Heart right ventricle (tissue), 16 donors: ENCODE measurements at places on chromosomes 6 and 20.
A peak's percentile ranks its signal among the peaks of the same experiment; 100 is the strongest.

- DNase-seq: no peak
These were observed 2.4 kb downstream of the MDGA1 start for GRCh38 chr6:37695273-37695672.

DNA sequence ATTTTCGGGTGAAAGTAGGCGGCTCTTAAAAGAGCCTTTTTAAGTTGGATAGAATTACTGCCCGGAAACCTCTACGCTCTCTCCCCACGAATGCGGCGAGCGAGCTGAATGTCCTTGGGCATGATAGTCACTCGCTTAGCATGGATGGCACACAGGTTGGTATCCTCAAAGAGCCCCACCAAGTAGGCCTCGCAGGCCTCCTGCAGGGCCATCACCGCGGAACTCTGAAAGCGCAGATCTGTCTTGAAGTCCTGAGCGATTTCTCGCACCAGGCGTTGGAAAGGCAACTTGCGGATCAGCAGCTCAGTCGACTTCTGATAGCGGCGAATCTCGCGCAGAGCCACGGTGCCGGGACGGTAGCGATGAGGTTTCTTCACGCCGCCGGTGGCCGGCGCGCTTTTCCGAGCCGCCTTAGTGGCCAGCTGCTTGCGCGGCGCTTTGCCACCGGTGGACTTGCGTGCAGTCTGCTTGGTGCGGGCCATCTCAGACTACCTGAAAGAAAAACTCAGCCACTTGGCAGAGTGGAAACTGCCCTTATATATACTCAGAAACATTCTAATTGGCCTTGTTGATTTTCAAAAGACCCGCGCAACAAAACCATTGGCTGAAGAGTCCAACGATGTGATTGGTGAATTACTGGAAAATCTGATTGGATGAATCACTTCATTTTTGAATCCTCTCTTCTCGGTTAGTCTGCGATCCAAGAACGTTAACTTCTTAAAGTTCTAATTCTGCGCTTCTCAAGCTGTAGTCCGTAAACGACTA lies 93.9 kb upstream of the BTN3A2 start:
- DNase-seq: peak; percentile 29

GRCh38 chr6:66735106-66735890 lies 1028.3 kb upstream of the EYS start:
- DNase-seq: no peak

- no peak for DNase-seq
These were observed 59.3 kb upstream of the SCAF8 start for GRCh38 chr6:154673919-154674318.

- DNase-seq: no peak
These were observed 54.4 kb downstream of the GNAS start for GRCh38 chr20:58906894-58907293.

DNA sequence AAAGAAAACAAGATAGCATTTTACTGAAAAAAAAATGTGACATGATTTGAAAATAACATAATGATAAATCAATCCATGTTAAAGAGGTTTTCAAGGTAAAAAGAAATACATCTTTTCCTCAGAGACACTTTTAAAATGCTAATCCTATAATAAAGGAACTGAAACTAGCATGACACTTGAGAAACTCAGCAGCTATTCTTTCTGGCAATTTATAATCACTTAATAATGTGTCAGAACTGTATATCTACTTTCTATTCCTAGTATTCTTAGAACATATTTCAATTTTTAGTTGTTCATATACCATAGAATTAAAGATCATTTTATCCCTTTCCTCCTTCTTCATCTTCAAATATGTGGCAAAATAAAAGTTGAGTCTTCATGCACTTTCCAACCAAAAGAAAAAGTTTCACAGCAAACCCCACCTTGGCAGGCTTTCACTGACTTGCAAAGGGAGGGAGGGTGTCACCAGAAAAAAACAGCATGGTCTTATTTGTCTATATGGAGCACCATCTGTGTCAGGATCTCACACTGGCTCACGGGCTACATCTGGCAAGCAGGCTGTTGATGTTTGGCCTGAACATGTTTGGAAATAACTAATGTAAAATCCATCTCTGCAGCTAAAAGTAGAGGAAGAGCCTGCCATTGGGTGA lies 48.5 kb downstream of the FHL5 start:
- no peak for DNase-seq

GRCh38 chr6:127032971-127033370 lies 85.5 kb upstream of the RSPO3 start:
- DNase-seq: no peak

DNA sequence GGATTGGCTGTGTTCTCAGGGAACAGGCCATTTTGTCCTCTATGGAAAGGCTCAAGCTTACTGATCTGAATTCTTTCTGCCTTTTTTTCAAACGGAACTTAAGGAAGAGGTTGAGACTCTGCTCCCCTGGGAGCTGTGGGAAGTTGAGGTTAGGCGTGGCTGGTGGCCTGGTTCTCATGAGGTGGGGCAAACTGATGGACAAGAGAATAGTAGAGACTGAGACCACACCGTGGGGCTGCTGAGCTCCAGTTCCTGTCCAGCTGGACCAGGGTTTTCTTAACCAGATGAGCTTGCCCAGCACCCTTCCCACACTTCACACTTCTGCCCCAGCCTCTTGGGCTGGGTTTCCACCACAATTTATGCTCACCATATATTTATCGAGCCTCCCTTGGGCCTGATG lies 6.1 kb downstream of the AP5S1 start:
- no peak for DNase-seq

GRCh38 chr20:57038608-57039440 lies 227.6 kb downstream of the BMP7 start:
- no peak for DNase-seq

DNA sequence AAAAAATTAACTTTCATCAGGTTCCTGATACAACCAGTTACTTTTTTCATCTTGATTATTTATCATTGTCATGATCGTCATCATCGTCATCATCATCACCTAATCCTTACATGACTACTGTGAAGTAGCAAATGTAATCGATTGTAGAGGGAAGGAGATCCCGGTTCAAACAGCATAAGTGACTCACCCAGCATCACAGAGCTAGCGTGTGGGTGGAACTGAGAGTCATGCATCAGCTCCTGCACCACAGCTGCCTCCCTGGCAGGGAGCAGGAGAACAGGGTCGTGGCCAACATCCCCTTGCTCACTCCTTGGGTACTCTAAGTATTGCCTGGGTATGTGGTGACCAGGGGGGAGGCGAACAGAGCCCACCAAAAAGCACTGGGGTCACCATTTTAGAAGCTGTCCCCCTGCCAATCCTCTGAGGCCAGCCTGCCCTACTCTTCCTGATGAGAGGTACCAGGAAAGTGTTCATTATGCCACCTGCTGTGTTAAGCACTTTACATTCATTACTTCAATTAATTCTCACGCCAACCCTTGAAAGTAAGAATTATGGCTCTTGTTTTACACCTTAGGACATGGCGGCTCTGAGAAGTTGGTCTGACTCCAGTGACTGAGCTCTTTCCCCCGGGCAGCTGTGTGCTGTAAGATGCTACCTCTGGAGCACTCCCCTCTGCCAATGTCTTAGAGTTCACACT lies 425.2 kb downstream of the CD83 start:
- DNase-seq: no peak

DNA sequence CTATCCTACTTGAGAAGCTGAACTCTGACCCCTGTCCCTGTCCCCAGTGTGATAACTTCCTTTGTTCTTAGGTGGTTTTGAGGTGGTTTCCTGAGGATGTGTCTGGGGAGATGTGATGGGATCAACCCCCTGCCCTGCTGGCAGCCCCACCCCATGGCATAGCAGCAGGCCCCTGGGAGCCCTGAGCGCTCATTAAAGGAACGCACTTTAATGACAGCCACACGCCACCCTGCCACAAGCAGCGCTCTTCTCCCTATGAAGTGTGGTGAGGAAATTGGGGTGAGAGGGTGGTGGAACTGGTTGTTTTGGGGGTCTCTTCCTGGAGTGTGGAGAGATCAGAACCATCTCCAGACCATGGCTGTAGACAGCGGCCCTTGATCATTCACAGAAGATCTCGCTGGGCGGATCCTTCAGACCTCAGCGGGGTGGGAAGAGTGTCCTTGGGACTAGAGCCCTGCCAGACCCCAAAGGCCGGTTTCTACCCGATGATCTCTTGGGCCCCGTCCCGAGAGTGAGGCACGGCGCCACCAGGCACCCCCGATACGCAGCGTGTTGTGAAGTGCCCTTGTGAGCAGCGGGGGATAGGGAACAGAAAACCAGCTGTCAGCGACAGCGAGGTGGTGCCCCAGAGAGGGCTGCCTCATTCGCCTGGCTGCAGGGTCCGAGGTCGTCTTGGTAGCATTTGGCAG lies 45.4 kb downstream of the SYNJ2 start:
- no peak for DNase-seq

DNA sequence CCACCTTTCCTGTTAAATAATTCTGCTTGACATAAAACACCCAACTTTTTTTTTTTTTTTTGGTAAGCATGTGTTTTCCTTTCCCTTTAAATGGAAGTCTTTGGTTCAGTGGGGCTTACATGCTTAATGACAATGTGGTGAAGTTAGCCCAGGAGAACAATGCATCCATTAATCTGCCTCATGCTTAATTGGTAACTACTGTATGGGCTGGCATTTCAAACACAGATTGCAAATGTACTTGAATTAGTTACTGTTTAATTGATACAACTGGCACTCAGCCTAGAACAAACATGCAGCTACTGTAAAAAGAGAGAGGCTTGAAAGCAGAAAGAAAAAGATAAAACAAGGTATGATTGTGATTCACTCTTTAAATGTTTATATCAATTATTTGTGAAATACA lies 483.6 kb upstream of the NOX3 start:
- no peak for DNase-seq

DNA sequence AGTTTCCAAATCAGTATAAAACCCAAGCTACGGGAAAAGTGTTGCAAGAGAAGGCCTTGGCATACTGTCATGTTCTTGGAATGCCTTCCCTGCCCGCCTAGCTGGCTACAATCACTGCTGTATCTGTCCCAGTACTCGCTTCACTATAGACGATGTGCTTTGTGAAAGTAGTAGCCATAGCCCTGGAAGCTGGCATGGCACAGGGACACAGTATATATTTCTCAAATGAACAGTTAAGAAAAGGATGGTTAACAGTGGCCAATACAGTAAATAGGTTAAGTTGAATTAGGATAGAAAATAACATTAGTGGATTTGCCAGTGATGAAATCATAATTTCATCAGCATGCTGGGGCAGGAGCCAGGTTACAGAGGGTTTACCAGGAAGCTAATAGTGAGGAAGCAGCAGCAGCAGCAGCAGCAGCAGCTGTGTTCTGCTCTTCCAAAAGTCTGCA lies 499.3 kb downstream of the CDKAL1 start:
- DNase-seq: no peak

DNA sequence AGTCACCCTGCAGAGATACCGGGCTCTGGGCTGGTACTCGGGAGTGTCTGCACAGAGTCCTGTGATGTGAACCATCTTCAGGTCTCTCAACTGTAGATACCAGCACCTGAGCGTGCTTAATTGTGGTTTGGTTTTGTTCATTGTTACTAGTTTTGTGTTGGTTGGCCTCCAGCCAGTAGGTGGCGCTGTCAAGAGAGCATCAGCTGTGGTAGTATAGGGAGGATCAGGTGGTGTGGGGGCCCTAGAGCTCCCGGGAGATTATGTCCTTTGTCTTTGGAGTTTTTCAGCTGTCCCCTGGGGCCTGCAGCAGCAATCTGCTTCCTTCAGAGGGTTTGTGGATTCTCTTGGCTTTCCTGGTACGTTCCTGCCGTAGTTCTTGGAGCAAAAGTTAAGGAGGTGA lies 67.9 kb downstream of the CDYL start:
- DNase-seq: no peak

DNA sequence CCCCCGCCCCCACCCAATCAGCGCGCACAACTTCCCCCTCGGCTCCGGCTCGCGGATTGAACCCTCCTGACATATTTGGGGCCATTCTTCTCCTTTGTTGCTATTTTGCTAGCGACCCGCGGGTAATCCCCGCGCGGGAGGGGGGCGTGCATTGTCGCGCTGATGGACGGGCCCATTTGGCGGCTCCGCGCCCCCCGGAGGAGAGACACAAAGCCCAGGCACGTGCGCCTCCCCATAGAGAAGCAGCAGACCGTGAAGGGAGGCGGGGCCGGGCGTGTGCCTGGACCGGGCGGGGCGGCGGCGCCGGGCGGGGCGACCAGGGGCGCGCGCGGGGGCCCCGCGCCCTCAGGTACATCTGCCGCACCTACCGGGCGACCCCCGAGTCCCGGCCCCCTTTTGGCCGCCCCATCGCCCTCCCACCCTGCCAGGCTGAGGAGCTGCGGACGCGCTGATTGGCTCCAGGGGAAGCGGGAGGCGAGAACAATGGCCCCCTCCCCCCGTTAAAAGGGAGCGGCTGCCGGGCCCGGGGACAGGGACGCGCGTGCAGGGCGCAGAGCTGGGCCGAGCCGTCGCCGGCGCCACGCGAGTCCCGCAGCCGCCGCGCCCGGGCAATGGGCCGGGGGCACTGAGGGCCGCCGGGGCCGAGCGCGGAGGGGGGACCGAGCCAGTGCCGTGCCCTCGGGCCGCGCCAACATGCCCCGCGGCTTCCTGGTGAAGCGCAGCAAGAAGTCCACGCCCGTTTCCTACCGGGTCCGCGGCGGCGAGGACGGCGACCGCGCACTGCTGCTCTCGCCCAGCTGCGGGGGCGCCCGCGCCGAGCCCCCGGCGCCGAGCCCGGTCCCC lies at the start of gene INSM1:
INSM1 (plus strand) TSS at position 530 of the 843 bp plus-strand sequence; CDS start at position 694, 164 bp downstream.
- DNase-seq: no peak

GRCh38 chr6:23268348-23268747 lies 699.0 kb downstream of the HDGFL1 start:
- DNase-seq: no peak

- DNase-seq: no peak
These were observed 55.1 kb downstream of the STMND1 start for GRCh38 chr6:17156966-17157365.

- no peak for DNase-seq
These were observed 100.7 kb upstream of the STMND1 start for GRCh38 chr6:17001188-17001587.

GRCh38 chr6:13427316-13427715 lies 60.1 kb downstream of the GFOD1 start:
- no peak for DNase-seq

DNA sequence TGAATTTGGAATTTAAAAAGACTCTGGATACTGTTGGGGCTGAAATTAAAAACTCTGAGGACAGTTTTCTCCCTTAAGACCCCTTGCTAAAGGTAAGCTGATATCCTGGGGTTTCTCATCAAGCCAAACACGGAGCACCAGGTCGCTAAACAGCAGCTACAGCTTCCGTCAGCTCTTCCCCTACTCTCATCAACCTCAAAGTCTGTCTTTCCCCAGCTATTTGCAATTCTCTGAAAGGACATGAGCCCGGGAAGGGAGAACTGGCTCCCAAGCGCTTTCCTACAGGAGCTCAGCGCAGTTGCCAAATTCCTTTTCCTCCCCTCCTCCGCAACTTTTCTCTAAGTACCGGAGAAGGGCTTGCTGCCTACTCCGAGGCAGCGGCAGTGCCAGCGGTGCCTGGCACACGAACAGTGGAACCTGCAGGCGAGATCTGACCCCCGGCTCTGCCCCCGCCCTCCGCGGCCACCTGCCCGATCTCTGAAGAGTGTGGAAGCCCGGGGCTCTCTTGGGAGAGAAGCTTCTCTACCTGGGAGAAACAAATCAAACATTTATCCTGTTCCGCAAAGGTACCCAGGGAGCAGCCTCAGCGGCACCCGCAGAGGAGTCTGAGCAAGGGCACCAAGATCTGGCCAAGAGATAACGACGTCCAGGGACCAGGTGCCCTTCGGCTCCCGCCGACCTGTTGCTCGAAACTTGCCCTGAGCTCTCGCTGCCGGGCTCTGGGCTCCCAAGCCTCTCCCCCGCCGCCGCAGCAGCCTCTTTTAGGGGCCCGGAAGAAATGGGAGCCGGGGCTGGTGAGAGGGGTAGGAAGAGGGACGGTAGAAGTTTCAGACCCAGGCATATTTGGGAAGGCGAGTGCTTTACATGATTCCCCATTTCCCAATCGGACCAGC lies 2.2 kb downstream of the CBLN4 start:
- DNase-seq: no peak

- DNase-seq: no peak
These were observed 3.6 kb upstream of the EDN1 start for GRCh38 chr6:12286373-12287110.
